ENCODE measurements at places on chromosomes 7 and 10.

DNA sequence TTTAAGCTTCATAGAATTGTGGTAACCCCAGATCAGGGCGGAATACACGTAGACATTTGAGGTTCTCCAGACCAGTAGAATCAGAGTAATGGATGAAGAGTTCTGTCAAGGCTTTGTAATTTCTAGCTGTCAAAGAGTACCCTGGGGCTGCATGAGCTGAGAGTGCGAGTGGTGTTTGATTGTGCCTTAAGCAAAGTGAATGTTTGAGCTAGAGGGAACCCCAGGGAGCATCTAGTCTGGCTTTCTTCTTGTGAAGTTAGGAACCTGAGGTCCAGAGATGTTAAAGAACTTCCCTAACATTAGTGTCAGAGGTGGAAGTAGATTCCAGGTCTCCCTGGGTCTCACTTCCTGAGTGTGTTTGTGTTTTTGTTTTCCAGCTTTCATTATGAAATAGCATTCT is 212.3 kb upstream of the FZD1 start:
- no peak for DNase-seq

DNA sequence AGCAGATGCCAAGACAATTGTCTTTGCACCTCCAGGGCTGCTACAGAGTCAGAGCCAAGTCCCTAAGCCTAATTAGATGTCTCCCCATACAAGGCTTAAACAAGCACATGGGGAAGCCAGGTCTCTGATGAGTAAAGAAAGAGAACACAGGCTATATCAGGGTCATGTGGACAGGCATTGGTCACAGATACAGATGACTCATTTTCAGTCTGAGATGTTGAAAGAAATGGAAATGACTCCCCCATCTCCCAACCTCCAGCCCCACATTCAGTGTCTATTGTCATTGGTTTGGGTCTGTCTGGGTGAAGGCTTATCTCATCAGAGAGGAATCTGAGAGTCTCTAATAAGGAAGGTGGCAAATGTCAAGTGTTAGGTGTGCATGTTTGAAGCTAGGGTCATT is 290.1 kb upstream of the KIAA1217 start:
- no peak for DNase-seq

DNA sequence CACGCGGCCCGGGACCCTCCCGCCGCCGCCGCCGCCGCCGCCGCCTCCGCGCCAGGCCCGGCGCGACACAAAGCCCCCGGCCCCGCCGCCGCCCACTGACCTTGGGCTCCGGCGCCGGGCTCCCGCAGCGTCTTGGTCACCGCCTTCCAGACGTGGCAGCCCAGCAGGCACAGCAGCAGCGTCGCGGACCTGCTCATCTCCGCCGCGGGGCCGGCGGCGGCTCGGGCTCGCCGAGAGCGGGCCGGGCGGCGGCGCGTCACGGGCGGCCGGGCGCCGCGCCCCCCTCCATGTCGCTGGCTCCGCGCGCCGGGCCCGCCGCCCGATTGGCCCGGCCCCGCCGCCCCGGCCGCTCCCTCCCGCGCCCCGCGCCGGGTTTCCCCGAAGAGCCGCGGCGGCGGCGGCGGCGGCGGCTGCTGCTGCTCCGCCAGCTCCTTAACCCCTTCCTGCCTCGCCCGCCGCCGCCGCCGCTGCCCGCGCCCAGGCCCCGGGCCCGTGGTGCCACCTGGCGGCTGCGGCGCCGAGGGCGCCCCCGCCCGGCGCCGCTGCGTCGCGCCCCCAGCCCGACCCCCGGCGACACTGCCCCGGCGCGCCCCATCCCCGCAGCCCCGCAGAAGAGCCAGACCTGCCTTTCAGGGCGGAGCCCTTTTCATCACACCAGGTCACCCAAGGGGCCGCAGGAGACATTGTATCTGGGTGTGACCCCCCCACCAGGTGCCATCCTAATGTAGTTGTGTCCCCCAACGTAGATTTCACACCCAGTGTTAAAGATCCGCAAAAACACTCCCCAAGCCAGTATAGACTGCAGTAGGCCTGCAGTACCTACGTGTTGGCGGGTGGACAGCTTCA is at the start of gene FAM171A1:
TSS of gene FAM171A1 (minus strand) at position 434 of the 846 bp plus-strand sequence. CDS start at position 197, 237 bp downstream.
- DNase-seq, result peak; percentile 64

GRCh38 chr7:1247527-1248041 is 14.9 kb downstream of the UNCX start:
- DNase-seq, result no peak

GRCh38 chr7:47266131-47266706 is 315.7 kb downstream of the TNS3 start:
- DNase-seq, result peak; percentile 51

DNA sequence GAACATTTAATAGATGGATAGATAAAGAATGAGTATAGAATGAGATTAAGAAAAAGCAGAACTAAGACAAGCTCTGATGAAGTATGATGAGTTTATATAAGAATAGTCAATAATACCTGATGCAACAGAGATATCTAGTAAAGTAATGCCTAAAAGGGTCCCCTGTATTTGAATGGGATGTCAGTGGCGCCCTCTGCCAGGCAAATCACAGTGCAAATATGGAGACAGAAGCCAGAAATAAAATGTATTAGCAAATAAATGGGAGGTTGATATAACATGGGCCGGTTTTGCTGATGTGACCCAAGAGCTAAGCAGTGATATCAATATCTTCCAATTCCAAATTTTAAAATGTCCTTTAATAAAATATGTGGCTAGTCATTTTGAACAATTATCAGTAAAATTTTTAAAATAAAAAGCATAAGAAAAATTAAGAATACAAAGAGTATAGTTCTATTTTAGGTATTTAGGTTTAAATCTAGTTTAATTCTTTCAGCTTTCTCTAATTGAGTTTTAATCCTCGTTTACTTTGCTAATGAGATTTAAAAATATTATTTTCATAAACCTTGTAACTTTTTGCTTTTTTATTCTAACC is 62.6 kb downstream of the ADK start:
- peak; percentile 31 for DNase-seq

DNA sequence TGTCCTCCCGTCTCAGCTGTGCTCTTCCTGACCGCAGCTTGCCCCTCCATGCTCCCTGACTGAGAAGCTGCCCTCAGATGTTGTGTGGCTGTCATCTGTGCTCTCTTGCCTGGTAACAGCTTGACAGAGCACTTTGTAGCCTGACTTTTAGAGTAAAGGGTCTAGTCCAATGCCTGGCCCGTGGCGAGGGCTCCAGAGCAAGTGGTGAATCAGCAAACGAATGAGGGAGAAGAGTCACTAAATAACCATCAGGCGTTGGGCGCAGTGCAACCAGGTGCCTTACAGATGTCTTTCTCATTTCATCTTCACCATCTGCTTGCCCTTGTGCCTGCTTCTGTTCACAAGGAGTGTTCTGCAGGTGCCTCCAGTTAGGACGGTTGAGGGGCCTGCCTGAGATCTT is 45.6 kb downstream of the MKI67 start:
- no peak for DNase-seq

DNA sequence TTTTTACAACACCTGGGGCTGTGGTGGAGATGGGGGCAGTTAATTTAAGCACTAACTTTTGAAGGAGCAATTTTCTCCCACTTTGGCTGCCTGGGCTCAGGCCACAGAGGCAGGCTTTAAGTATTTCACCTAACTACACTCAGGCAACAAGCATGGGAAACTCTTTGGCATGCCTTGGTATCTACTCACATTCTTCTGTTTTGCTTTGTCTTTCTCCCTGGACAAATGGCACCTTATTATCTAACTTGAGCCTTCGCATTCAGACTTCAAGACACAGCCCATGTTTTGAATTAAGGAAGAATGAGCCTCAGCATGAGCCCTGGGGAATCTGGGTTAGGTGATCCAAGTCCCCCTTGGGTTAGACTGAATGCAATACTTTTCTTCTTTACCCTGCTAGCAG is 31.8 kb upstream of the BMPER start:
- DNase-seq, result no peak

DNA sequence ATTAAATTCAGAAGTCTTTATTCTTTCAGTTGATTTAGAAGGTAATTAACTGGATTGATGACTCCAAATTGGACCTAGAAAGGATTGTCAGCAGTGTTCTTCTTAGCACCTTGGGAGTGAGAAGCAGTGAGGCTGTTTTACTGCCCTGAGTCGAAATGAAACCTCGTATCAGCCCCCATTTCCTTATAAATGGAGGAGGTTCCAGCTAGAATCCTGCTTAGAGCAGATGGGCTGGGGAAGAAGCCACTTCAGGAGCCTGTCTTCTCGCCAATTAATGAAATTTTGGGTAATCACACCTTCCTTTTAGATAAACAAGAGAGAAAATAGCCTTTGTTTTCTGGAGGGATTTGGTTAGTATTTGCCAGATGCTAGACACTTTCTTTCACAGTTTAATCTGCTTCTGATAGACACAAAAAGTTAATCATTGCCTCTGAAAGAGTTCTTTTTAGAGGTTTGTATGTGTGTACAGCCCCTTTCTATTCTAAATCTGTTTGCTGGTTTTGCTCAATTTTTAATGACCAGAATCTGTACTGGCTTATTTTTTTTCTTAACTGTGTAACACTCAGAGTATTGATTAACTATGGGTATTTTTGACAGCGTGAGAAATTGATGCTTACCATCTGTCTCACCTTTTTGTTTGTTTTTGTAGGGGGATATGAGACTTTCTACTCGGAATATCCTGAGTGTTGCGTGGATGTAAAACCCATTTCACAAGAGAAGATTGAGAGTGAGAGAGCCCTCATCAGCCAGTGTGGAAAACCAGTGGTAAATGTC is 4.6 kb downstream of the DUSP5 start:
- peak; percentile 55 for DNase-seq

Measured in activated CD4-positive, alpha-beta T cell treated with anti-CD3 and anti-CD28 coated beads, Interleukin-10, Interleukin-2, amounts not matched to agents 100 ng/mL and 50 ng/mL, durations not matched to agents 16 hours and 8 hours (primary cell).